ENCODE measurements at places on chromosomes 2 and 18.

DNA sequence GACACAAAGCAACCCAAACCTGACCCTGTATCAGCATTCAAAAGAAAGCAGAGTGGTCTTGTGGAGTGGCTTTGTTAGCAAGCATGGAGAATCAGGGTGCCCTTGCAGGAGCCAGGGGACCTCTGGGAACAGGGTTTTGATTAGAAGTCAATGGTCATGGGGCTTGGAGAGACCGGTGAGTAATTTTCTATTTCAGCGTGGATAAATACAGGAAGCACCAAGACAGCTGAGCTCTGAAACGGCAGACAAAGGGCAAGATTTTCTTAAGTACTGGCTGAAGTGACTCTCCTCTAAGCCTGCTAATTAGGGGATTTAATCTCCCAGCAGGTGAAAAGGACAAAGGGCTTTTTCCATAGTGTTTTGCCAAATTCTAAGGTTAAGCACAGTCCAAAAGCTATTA, 78.0 kb upstream of the GAREM1 start:
- DNase-seq, result no peak

GRCh38 chr2:145169285-145169684, 649.4 kb upstream of the ZEB2 start:
- no peak for DNase-seq

GRCh38 chr2:238169048-238169707, 10.4 kb downstream of the ERFE start:
- no peak for DNase-seq

GRCh38 chr2:177347570-177347969, 45.0 kb upstream of the AGPS start:
- no peak for DNase-seq

DNA sequence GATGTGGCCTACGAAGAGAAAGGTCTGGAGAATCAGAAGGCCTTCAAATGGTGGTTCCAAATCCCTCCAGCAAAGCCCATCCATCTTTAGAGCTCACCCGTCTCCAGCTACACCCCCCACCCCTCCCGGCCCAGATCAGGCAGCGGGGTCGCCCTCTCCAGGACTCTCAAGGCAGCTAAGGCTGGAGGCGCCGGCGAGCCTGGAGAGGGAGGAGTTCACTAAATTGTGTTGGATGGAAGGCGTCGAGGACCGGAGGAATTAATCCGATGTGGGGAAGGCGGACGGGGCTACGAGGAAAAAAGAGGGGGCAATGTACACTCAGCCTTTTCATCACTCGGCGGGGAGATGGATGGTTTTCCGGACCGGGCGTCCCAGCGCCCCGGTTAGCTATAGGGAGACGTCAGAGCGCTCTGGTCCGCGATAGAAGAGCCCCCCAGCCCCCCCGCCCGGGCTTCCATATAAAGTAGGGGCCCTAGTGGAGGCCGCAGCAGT, at the start of gene GRP:
TSS of gene GRP (plus strand) at position 487 of the 492 bp plus-strand sequence. CDS start 108 bp downstream, outside the sequence.
- no peak for DNase-seq

DNA sequence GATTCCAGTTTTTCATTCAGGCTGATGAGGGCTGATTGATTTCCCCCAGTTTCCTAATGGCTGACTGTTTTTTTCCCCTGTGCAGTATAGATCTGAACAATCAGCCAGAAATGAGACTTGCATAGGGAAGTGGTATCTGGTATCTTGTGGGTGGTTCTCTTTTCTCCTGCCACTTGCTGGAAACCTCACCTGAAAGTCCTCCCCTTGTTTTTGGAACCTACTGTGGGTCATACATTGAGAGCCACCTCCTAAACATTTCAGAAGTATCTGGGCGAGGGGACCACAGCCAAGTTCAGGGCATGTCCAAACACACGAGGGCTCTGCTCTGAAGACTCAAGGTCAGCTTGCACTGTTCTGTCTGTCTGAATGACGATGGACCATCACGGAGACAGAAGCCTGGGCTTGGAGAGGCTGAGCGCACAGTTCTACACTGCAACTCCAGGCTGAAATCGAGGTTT, 19.3 kb downstream of the ALPK2 start:
- DNase-seq, result no peak

DNA sequence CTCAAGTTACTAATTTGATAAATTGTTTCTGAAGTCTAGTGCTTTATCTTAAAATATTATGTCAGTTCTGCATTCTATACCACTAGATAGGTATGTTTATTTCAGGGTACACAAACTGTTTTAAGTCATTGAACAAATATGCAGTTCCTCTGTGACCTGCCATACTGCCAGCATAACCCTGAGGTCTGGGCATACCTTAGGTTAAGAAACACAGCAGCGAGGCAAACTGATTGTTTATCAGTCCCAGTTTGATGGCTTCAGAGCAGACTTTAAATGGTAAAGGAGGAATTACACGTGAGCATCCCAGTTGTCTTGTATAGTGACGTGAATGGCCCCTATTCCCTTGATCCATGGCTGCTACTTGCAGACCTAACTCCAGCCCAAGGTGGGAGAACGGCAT, 186.4 kb upstream of the LRRTM1 start:
- DNase-seq, result no peak

- DNase-seq, result no peak
These were observed 170.7 kb downstream of the DIS3L2 start for GRCh38 chr2:232132181-232132580.

GRCh38 chr2:189515264-189515663, 65.3 kb downstream of the SLC40A1 start:
- DNase-seq, result no peak

DNA sequence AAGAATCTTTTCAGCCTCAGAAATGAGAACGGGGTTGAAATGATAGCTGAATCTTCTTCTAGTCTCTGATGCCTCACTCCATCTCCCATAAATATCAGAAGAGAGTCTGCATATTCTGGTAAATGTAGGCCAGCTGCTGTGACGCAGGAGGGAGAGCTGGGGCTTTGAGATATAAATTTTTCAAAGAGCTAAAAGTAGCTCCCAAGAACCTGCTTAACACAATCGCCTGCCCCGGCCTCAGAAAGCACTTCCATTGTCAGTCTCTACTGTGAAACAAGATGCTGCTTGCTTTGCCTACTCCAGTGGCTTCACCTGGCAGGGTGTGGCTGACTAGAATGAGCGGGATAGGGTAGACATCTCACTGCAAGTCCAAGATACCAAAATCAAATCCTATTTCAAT, 105.0 kb upstream of the CCDC150 start:
- DNase-seq, result no peak

- peak; percentile 49 for DNase-seq
These were observed 2.7 kb downstream of the GPC1 start for GRCh38 chr2:240437861-240438809.

DNA sequence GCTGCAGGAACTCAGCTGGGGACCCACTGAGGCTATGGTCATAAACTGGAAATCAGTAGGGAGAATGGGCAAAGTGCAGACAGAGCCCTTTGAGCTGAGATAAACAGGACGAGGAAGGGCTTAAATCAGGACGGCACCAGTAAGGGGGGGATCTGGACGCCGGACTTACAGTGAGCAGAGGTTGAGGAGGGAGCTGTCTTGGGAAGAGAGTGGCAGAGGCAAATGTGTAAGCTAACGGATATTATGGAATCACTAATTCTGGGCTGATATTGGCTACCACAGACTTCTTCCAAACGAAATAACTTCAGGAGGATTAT, 539 bp downstream of the CYP27A1 start:
- no peak for DNase-seq

Measured in activated T-helper 1 cell treated with anti-CD3 and anti-CD28 coated beads, Interleukin-2, amount 50 U/mL, for 16 hours (primary cell).